ENCODE measurements at places on chromosomes 11 and 22. TPM values are rescaled to one million over a fixed set of nuclear protein-coding genes. Genes with fewer than 3 reads are reported as not detected.

HBE1 gene
- total RNA-seq, result 0.29 TPM

SHANK2 gene
- total RNA-seq, result 8.0 TPM

RTN4RL2 gene
- total RNA-seq, result 127 TPM

DKK3 gene
- total RNA-seq, result 11.1 TPM

Measured in A549 treated with CORT108297 at 1 μM for 4 hours (cell line).